ENCODE measurements at places on chromosomes 16 and 17.

DNA sequence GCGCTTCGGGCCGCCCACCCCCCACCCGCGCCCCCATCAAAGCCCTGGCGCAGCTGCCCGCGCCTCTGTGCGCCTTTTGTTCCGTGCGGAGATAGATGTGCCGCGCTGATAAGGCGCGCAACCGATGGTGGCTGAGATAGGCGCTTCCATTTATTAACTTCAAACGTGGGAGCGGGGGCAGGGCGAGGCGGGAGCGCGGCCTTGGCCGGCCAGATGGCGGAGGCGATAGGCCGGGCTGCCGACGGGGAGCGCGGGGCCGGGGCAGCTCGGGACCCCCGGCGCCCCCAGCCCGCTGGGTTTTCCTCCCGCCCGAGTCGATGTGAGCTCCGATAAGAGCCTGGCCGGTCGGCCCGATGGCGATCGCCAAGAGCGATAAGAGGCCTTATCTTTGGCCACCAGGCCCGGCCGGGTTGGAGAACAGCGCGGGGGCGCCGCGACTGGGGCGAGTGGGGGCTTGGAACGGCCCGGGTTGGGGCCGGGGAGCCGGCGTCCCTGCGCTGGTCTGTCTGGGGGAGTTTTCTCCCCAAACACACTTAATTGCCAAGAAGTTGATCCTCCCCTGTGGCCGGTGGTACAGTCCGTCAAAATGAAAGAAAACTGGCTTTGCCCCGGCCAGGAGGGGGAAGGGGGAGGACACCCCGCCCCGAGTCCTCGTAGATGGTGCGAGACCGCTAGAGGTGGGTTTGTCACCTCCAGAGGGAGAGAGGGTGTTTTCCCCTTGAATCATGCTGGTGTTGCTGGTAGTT is 2.7 kb downstream of the ZFPM1 start:
- DNase-seq = peak; percentile 68

DNA sequence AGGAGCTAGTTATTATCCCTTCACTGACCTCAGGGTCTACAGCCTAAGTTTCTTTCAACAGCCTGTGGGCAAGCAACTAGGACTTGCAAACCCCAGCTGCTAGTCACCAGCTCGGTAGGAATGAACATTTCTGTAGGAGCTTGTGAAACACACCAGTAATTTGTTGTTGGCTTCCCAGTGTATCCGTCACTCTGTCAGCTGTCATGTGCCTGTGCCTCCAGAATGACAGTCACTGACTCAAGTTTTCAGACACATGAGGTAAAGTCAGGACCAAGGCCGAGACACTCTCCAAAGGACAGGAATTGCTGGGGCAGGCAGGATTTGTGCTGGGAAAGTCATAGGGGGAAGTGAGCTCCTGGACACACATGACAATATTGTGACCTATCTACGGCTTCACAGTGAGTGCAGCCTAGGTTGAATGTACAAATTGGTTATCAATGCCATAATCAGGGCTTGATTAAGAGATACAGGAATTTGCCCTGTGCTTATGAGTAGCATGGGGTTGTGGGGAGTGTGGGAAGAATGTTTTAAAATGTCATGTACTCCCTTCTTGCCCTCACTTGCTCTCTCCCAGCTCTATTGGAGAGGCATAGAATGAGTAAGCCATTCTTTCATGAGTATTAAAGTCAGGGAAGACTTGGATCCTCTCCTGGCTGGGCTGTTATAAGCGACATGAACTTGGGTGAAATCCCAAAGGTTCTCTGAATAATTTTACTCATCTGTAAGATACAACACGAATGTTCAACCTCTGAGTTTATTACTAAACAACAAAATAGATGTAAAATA is 391.4 kb downstream of the UTP18 start:
- DNase-seq = no peak

DNA sequence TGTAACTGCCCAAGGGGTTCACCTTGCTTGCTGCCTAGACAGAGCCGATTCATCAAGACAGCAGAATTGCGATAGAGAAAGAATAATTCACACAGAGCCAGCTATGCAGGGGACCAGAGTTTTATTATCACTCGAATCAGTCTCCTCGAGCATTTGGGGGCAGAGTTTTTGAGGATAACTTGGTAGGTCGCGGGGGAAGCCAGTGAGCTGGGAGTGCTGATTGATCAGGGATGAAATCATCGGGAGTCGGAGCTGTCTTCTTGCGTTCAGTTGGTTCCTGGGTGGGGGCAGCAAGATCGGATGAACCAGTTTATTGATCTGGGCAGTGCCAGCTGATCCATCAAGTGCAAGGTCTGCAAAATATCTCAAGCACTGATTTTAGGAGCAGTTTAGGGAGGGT is 9.1 kb downstream of the ITGAM start:
- DNase-seq = no peak

DNA sequence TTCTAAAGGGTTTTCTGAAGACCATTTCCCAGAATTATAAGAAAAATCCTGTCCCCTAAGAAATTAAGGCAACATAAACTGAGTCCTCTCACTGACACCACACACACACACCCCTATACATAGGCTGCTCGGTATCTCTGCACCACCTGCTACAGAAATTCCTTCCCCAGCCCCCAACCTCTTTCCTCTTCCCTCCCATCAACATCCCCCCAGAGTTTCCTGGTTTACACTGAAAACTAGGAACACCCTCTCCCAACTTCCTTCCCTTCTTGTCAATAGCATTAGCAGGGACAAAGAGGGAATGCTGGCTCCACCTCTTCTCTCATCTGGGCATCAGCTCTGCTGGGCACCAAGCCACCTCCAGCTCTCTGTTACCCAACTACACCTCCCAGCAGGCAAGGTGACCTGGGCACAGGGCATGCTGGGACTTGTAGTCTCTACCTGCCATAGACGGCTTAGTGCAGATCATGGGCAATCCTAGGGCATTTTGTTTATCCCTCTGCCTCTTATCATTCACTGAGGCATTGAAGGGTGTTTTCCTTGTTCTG is 15.7 kb downstream of the CAVIN1 start:
- DNase-seq = peak; percentile 33

DNA sequence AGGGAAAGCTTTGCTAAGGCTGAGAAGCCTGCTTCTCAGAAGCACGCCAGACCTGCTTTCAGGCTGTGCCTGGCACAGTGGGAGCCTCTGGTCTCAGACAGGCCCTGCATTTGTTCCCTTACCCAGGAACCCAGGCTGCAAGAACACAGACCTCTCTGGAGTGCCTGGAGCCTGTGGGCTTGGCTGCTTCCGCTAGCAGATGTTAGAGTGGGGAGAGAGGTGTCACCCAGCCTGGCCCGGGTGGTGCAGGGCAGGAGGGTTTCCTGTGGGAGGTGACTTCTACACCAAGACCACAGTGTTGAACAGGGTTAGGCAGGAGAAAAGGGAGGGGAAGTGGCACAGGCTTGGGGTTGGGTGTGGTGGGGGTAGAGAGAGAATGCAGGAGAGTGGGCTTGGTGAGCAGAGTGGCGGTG is 35.8 kb upstream of the ADGRG1 start:
- DNase-seq = no peak

DNA sequence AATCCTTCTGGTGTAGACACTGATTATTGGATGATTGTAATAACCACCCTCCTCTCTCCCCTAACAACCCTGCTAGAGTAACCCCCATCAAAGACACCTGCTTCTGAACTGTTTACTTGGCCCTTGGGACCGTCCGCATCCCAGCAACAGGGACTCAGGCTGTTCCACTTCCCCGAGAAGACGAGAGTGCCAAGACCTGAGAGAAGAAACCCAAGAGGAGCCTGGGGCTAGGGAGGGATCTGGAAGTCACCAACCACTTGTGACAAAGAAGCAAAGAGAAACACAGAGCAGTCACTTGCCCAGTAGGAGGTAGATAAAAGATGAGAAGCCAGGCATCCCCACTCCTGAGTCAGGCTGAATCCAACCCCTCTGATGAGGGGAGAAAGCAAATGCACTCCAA is 84.3 kb downstream of the CDH11 start:
- no peak for DNase-seq

- DNase-seq = no peak
Measured at GRCh38 chr17:78179372-78179771, 7.5 kb downstream of the TK1 start.

- no peak for DNase-seq
Measured at GRCh38 chr17:45395569-45396415, 36.9 kb downstream of the ARHGAP27 start.

DNA sequence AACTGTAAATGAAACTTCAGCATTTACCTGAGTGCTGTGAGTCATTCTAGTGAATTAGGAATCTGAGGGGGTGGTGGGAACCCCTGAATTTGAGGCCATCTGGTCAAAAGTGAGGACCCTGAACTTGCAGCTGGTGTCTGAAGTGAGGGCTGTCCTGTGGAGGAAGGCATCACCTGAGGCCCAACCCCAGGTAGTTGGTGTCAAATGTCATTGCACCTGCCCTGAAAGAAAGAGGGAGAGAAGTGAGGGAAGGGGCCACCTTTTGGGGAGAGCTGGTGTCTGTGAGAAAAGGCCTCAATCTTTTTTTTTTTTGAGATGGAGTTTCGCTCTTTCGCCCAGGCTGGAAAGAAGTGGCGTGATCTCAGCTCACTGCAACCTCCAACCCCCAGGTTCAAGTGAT is 12.5 kb upstream of the PRPSAP1 start:
- no peak for DNase-seq

GRCh38 chr17:6530324-6530920 is 25.9 kb downstream of the PITPNM3 start:
- DNase-seq = no peak

DNA sequence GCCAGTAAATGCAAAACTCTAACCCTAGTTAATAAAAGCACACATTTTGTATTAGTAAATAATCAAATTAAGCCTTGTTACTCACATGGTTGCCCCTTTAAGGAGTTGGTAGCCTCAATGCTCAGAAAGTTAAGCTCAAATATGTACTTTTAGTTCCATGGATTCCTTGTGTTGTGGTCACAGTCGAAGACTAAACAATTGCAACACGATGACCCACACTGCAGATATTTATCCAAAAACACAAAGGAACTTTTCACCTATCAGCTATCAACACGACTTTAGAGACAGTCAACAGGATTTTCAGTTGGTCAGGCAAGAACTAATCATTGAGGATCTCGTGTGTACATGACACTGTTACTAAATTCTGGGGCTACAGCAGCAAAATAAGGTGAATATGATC is 47.4 kb upstream of the NUDT7 start:
- DNase-seq = no peak

- no peak for DNase-seq
Measured at GRCh38 chr17:48004983-48005382, 32.6 kb downstream of the COPZ2 start.

DNA sequence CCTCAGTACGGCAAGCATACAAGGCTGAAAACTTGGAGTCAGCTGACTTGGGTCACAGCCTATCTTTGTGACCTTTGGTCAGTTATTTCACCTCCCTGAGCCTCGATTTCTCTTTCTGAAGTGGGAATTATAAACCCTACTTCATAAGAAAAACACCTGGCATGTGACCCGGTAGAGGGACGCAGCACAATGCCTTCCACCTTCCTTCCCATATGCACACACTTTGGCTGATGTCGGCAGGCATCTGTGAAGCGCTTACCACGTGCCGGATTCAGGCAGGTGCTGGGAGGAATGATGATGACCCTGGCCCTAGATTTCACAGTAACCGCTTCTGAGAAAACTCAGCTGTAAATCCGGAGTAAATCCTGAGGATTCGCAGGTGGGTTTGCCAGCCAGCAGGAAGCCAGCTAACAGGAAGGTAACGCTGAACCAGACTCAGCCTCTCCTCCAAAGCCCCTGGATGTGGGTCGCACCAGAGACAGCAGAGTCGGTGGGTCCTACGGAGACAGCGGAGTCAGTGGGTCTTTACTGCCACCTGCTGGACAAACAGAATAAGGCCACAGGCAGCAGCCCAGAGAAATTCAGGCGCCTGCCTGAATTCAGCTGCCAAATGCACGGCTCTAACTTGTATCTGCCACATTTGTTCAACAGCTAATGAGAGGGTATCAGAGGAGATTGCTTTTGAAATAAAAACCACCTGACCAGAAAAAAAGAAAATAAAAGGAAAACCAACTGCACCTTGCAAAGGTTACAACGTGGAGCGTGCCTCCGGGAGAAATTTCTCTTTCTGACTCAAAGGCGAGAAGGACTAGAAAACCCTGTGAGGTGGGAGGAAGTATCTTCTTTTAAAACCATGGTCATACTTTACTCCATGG is 16.6 kb downstream of the COPRS start:
- peak; percentile 28 for DNase-seq

DNA sequence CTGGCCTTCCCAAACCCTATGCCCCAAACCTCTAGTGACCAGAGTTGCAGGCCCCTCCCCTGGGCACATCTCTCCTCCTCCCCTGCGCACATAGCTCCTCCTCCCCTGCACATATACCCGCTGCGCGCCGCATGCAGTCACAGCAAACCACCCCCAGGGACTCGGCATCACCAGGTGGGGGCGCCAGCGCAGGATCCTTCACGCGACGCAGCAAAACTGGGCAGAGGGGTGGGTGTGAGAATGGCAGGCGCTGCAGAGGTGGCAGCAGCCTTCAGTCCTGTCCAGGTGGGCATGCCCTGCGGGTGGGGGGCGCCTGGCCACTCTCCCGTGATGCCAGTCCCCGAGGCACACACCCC is 5.6 kb downstream of the CORO6 start:
- DNase-seq = peak; percentile 91

- no peak for DNase-seq
Measured at GRCh38 chr17:8868529-8868951, 1.1 kb upstream of the PIK3R6 start.

DNA sequence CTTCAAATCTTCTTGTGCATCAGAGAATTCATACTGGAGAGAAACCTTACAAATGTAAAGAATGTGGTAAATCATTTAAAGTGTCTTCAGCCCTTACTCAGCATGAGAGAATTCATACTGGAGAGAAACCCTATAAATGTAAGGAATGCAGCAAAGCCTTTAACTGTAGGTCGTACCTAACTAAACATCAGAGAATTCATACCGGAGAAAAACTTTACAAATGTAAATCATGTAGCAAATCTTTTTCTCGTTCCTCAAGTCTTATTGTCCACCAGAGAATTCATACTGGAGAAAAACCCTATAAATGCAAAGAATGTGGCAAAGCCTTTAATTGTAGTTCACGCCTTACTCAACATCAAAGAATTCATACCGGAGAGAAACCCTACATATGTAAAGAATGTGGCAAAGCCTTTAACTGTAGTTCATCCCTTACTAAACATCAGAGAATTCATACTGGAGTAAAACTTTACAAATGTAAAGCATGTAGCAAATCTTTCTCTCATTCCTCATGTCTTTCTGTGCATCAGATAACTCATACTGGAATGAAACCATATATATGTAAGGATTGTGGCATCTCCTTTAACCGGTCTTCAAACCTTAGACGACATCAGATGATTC is 118.5 kb upstream of the ZNF267 start:
- no peak for DNase-seq

- DNase-seq = no peak
Measured at GRCh38 chr17:73347351-73347750, 35.5 kb upstream of the CDC42EP4 start.

- no peak for DNase-seq
Measured at GRCh38 chr17:79625706-79626105, 14.9 kb upstream of the RBFOX3 start.

- no peak for DNase-seq
Measured at GRCh38 chr16:27129401-27129800, 62.7 kb downstream of the C16orf82 start.

GRCh38 chr16:85238233-85238647 is 126.0 kb upstream of the CIBAR2 start:
- DNase-seq = no peak

GRCh38 chr17:27323538-27324215 is 29.8 kb downstream of the WSB1 start:
- DNase-seq = no peak

Measured in activated CD4-positive, alpha-beta T cell treated with anti-CD3 and anti-CD28 coated beads for 24 hours (primary cell).